ENCODE measurements at places on chromosomes 11 and 22.

GRCh38 chr11:818396-819128 lies at the start of gene PNPLA2:
Gene PNPLA2 (plus strand): TSS chr11:818914. CDS start chr11:819719, 805 bp downstream.
- DNase-seq: peak; percentile 93
- no peaks in the 10 kb centered on the region for H3K27me3 ChIP-seq
- H3K4me1 ChIP-seq: no peaks in the 10 kb centered on the region
- H3K27ac ChIP-seq: peak within 1 kb of the TSS; percentile 98

GRCh38 chr11:109433753-109434256 lies 11.8 kb downstream of the C11orf87 start:
- no peak for DNase-seq
- no peaks in the 10 kb centered on the region for H3K4me1 ChIP-seq
- no peak overlapping the region for H3K27ac ChIP-seq
- H3K4me3 ChIP-seq: no peak overlapping the region
- no peaks in the 10 kb centered on the region for H3K36me3 ChIP-seq

DNA sequence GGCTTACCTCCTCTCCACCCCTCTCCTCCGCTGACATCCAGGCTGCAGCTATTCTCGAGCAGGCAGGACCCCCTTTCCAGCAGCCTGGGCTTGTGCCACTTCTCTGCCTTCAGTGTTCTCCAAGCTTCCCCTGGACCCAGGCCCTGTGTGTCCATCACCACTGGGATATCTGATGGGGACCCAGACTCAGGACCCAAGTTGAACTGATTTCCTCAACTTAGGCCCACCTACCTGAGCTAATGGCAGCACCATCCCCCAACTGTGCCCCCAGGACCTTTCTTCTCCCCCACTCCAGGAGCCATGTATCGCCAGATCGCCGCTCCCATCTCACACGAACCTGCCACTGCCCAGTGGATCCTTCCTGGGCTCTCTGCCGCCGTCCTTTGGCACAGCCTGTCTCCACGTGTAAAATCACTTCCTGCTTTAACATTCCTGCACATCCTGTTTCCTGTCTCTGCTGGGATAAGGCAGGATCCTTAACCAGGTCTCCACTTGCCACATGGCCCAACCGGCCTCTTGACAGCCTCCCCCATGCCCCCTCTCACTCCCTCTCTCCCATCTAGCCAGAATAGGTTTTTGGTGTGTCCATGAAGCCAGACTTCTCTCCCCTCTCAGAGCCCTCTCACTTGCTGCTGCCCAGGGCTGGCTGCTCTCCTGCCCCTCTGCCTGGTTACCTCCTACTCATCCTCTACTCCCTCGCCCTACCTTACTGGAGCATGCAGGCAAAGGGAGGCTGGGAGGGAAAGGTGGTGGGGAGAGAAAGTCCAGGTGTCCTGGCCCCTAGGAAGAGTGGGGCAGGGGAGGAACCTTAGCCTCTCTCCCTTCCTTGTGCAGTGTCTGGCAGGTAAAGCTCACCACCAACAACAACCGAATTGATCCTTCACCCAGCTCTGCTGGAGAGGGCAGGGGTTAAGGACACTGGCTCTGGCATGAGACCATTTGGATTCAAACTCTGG lies 9.4 kb downstream of the SPATA19 start:
- no peak for DNase-seq
- no peaks in the 10 kb centered on the region for H3K36me3 ChIP-seq
- no peak overlapping the region for H3K4me3 ChIP-seq
- no peak overlapping the region for H3K27ac ChIP-seq
- H3K4me1 ChIP-seq: no peaks in the 10 kb centered on the region

DNA sequence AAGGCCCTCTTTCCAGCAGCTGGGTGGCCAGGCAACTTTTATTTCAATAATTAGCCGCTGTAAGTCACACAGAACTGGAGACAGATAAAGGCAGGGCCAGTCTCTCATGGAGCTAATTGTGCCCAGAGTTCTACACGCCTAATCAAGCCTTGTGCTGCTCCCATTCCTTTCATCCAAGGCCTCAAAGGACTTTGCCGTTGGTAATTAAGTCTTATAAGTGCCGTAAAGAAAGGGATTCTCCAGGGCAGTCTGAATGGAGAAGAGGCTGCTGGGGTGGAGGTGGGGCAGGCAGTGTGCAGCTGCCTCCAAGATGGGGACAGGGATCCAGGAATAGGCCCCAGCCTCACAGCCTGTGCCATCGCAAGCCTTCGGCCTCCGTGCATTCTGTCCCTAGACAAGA lies 357.9 kb downstream of the TENM4 start:
- no peaks in the 10 kb centered on the region for H3K36me3 ChIP-seq
- H3K4me3 ChIP-seq: no peak overlapping the region
- H3K27me3 ChIP-seq: no peaks in the 10 kb centered on the region
- DNase-seq: peak; percentile 40
- H3K4me1 ChIP-seq: peaks cover 22% of the 10 kb centered on the region

GRCh38 chr22:19066531-19067271 lies 55.5 kb downstream of the DGCR2 start:
- no peak overlapping the region for H3K27ac ChIP-seq
- DNase-seq: no peak
- peaks cover 17% of the 10 kb centered on the region for H3K36me3 ChIP-seq
- H3K27me3 ChIP-seq: no peaks in the 10 kb centered on the region
- H3K4me1 ChIP-seq: no peaks in the 10 kb centered on the region
- no peak overlapping the region for H3K4me3 ChIP-seq

GRCh38 chr11:130223291-130223971 lies 63.8 kb downstream of the ST14 start:
- no peak overlapping the region for H3K4me3 ChIP-seq
- H3K27ac ChIP-seq: no peak overlapping the region
- no peaks in the 10 kb centered on the region for H3K27me3 ChIP-seq
- peaks cover 7% of the 10 kb centered on the region for H3K36me3 ChIP-seq

DNA sequence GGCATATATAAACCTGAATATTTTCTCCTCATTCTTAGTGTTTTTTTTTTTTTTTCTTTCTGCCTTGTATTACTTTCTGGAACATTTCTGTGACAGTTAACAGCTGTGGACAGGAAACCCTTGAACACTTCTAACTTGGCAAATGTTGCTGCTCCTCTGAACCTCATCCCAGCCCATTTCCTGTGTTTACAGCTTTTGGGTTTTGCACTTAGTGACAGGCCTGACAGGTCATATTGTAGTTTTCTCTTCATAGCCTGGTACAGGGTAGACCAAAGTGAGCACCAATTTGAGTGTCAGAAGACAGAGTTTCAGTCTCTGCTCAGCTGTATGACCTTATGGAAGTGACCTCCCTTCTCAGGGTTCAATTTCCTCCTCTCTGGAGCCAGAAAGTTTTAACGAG lies 91.6 kb downstream of the STIM1 start:
- H3K36me3 ChIP-seq: peaks cover 1% of the 10 kb centered on the region
- peak; percentile 25 for DNase-seq
- peaks cover 33% of the 10 kb centered on the region for H3K4me1 ChIP-seq
- no peak overlapping the region for H3K4me3 ChIP-seq
- peak overlapping the region; percentile 47 for H3K27ac ChIP-seq

- H3K27ac ChIP-seq: no peak overlapping the region
- DNase-seq: peak; percentile 85
- H3K36me3 ChIP-seq: peaks cover 24% of the 10 kb centered on the region
- peaks cover 6% of the 10 kb centered on the region for H3K27me3 ChIP-seq
Measured at GRCh38 chr11:120235024-120235628, 4.8 kb upstream of the POU2F3 start.

DNA sequence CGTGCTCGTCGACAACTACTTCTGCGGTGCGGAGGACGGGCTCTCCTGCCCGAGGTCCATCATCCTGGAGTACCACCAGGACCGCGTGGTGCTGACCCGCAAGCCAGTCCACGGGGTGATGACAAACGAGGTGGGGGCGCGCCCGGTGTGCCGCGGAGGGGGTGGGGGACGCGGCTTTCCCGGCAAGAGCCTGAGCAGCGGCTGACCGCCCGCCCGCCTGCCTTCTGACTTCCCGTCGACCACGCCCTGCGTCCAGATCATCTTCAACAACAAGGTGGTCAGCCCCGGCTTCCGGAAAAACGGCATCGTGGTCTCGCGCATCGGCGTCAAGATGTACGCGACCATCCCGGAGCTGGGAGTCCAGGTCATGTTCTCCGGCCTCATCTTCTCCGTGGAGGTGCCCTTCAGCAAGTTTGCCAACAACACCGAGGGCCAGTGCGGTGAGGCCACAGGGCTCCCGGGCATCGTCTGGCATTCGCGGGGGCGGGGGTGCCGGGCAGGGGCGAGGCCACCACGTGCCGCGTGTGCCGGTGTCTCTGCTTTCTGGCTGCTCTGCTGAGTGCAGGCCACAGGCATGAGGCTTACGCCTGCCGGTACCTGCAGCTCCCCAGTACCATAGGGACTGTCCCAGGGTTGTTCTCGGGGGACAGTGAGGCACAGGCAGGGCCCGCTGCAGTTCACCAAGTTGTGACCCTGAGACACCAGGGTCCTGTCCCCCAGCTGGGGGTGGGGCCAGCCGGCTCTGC lies 28.5 kb upstream of the MUC5B start:
- no peak for DNase-seq
- no peaks in the 10 kb centered on the region for H3K36me3 ChIP-seq
- H3K27me3 ChIP-seq: no peaks in the 10 kb centered on the region
- H3K27ac ChIP-seq: no peak overlapping the region
- H3K4me1 ChIP-seq: no peaks in the 10 kb centered on the region
- no peak overlapping the region for H3K4me3 ChIP-seq

DNA sequence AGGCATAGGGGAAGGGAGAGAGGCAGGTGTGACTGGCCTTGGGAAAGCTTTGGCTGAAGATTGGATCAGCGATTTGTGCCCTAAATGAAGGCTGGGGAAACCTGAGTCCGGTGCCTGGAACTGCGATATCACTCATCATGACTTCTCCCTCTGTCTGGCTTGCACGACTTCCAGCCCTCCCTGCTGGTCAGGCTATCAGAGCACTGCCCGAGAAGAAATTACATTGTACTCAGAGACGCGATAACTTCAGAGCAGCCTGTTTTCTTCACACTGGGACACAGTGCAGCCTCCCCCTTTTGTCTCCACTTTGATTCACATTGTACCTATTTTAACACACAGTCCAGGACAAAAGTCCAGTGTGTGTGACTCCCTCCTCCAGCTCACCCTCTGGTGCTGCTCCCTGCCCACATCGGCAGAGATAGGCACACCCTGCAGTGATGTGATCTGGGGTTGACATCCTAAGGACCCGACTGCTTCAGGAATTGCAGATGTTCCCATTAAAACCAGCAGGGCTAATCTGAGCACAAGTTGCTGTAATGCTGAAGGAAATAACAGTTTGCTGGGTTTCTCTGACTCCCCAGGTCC lies 62.1 kb upstream of the CADM1 start:
- no peaks in the 10 kb centered on the region for H3K4me1 ChIP-seq
- peak; percentile 16 for DNase-seq
- no peaks in the 10 kb centered on the region for H3K36me3 ChIP-seq
- H3K27ac ChIP-seq: no peak overlapping the region
- no peaks in the 10 kb centered on the region for H3K27me3 ChIP-seq

GRCh38 chr11:45805305-45806071 lies 539 bp downstream of the SLC35C1 start:
- peak overlapping the region; percentile 96 for H3K4me3 ChIP-seq
- peaks cover 26% of the 10 kb centered on the region for H3K36me3 ChIP-seq
- peak; percentile 76 for DNase-seq
- no peaks in the 10 kb centered on the region for H3K27me3 ChIP-seq

DNA sequence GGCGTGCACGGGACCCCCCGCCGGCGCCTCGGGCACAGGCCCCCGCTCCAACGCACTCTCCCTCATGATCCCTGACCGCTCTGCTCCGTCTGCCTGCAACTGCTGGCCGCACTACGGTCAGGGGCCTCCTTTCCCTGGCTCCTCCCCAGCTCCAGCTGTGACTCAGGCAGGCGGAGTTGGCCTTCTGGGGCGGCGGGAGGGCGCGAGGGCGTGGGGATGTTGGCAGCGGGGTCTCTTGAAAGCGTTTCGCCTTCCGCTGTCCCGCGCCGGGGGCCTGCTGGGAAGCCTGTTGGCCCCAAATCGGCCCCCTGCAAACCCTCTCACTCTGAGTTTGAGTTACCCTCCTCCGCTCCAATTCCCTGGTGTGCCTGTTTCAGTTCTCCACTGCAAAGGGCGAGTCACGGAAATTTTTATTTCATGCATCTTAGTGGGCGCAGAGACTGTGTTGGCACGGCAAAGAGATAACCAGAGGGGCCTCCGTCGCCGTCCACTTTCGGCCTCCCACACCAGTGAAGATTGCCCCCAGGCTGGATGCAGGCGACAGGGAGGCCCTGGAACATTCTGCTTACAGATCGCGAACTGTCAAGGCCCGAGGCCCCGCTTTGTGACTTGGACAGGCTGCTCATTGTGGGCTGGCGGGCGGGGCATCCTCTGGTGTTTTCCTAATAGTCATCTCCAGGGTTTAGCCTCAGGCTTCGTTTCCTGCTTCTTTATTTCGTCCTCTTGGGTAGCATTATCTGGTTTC lies at the start of gene CAVIN3:
TSS of gene CAVIN3 (minus strand) at position 91 of the 745 bp plus-strand sequence. CDS start at position 66, 25 bp downstream.
- peak within 1 kb of the TSS; percentile 91 for H3K27ac ChIP-seq
- H3K36me3 ChIP-seq: no peaks in the 10 kb centered on the region
- peak within 1 kb of the TSS; percentile 49 for H3K4me3 ChIP-seq
- H3K27me3 ChIP-seq: no peaks in the 10 kb centered on the region
- H3K4me1 ChIP-seq: peaks cover 8% of the 10 kb centered on the region

- H3K4me1 ChIP-seq: peaks cover 1% of the 10 kb centered on the region
- H3K36me3 ChIP-seq: no peaks in the 10 kb centered on the region
Measured at GRCh38 chr11:124198897-124199296, 15.8 kb downstream of the OR10D3 start.

GRCh38 chr11:79834015-79834414 lies 393.2 kb upstream of the TENM4 start:
- no peaks in the 10 kb centered on the region for H3K27me3 ChIP-seq
- DNase-seq: no peak
- no peak overlapping the region for H3K4me3 ChIP-seq
- H3K36me3 ChIP-seq: no peaks in the 10 kb centered on the region
- H3K4me1 ChIP-seq: no peaks in the 10 kb centered on the region

GRCh38 chr11:107157146-107157808 lies 139.0 kb upstream of the GUCY1A2 start:
- peak; percentile 23 for DNase-seq
- H3K27me3 ChIP-seq: no peaks in the 10 kb centered on the region
- no peaks in the 10 kb centered on the region for H3K4me1 ChIP-seq
- H3K27ac ChIP-seq: no peak overlapping the region
- H3K4me3 ChIP-seq: no peak overlapping the region
- no peaks in the 10 kb centered on the region for H3K36me3 ChIP-seq

DNA sequence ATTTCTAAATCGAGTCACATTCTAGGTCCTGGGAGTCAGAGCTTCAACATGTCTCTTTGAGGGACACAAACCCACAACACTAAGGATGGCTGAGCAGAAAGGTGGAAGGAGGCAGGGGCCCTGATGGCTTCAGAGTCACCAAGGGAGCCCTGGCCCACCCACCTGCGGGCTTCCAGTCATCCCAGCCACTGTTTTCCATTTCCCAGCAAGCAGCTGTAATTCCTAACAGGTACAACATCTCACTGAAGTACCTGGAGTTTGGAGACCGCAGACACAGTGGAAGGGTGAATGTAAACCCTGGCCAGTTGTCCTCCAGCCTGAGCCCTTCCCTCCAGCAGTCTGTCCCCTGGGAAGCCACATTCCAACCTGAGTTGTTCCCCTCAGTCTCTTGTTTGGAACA lies 562.8 kb downstream of the TBC1D22A start:
- H3K27ac ChIP-seq: no peak overlapping the region
- H3K36me3 ChIP-seq: no peaks in the 10 kb centered on the region

DNA sequence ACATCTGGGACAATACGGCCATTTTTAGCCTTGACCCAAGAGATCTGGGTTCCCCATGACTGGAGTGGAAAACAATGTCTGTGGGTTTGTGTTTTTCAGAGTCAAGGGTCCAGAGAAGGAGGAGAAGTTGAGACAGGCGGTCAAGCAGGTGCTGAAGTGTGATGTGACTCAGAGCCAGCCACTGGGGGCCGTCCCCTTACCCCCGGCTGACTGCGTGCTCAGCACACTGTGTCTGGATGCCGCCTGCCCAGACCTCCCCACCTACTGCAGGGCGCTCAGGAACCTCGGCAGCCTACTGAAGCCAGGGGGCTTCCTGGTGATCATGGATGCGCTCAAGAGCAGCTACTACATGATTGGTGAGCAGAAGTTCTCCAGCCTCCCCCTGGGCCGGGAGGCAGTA lies 15.7 kb downstream of the NNMT start:
- H3K27ac ChIP-seq: no peak overlapping the region
- DNase-seq: no peak
- H3K4me3 ChIP-seq: no peak overlapping the region

Data from small intestine (tissue), 16 donors.